ENCODE measurements at places on chromosomes 2 and 18.

- DNase-seq = no peak
Observed at GRCh38 chr2:55025082-55025481, 25.2 kb downstream of the RTN4 start.

DNA sequence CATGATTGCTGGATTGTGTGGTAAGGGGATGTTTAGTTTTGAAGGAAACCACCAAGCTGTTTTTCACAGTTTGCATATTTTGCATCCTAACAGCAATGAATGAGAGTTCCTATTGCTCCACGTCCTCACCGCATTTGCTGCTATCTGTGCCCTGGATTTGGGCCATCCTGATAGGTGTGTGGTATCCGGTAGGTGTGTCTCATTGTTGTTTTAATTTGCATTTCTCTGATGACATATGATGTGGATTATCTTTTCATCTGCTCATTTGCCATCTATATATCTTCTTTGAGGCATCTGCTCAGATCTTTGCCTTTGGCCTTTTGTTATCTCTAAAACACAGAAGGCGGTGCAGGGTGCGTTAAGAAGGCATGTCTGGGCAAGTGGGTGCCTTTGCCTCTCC, 73.3 kb downstream of the LONRF2 start:
- DNase-seq = no peak

- DNase-seq = no peak
Observed at GRCh38 chr2:129768036-129768386, 211.5 kb upstream of the RAB6C start.

GRCh38 chr2:68195096-68195495, 37.4 kb downstream of the PNO1 start:
- DNase-seq = no peak

- DNase-seq = no peak
Observed at GRCh38 chr18:42289526-42289925, 334.5 kb downstream of the PIK3C3 start.

DNA sequence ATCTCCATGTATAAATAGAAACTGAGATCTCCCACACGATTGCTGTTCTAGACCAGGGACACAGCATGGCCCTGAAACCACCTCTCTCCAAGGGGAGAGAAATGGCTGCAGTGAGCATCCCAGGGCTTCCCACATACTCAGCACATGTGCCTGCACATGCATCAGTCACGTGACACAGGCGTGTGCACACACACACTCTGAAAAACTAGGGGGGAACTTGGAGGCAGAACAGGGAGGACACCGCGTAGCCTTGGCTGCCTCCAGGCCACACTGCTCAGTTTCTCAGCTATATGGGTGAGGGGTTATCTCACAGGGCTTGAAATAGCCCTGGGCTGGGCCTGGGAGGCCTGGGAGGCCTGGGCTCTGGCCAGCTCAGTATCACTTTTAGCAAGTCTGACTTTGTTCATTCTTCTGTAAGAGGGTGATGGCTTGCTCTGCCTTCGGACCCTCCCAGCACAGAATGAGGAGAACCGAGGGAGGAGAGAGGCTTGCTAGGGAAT, 66.9 kb downstream of the EMX1 start:
- no peak for DNase-seq

- DNase-seq = no peak
Observed at GRCh38 chr2:160621748-160622147, 128.1 kb upstream of the RBMS1 start.

DNA sequence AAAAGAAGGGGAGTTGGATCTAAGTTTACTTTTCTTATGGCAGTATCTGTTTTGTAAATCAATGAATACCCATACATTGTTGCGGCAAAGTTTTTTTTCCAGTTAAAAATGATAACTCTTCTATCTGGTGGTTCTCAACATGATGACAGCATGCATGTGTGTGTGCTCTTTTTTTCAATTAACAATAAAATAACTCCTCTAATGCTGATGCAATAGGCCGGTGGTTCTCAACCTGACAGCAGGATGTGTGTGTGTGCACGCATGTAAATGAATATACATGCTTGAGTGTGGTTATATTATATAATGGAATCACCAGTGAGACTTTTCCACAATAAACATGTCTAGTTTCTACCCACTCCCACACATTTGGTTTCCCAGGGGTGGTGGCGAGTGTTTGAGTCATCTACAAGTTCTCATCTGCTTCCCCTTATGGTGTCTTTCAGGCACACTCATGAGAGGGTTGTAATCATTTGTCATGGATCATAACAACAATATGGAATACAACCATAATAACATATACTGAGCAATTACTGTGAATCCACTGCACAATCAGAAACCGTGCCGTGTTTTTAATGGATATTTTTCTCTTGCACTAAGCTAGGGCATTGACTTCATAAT, 31.2 kb downstream of the PARD3B start:
- DNase-seq = no peak

GRCh38 chr18:59576541-59577385, 120.5 kb downstream of the CCBE1 start:
- no peak for DNase-seq

GRCh38 chr2:58574873-58575272, 333.7 kb upstream of the FANCL start:
- no peak for DNase-seq

DNA sequence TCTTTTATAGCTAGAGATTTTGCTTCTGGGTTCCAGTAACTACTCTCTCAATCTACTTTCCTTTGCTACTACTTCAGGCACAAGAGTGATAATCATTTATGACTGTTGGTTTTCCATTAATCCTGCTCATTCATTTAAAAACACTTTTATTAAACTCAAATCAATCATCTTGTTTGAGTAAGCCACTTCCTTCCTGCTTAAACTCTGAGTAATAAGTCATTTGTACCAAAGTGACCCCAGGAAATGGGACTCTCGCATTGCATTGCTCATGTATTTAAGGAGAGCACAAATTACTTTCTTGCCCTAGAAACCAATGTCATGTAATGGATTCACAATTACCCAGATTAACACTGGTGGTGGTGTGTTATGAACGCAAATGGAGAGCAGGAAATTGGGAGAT, 270.7 kb upstream of the HNMT start:
- no peak for DNase-seq

- DNase-seq = no peak
Observed at GRCh38 chr18:54033052-54033451, 191.4 kb downstream of the MBD2 start.

DNA sequence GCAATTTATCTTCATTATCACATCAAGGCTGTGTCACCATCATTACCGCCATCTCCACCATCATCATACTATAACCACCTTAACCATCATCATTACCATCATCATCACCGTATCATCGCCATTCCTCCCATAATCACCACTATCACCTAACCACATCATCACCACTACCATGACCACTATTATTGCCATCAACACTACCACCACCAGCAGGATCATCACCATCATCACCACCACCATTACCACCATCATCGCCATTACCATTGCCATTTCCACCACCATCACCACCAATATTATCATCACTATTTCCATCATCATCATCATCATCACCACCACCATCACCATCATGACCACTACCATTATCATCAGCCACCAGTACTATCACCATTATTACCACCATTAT, 314.4 kb downstream of the CYP26B1 start:
- no peak for DNase-seq

DNA sequence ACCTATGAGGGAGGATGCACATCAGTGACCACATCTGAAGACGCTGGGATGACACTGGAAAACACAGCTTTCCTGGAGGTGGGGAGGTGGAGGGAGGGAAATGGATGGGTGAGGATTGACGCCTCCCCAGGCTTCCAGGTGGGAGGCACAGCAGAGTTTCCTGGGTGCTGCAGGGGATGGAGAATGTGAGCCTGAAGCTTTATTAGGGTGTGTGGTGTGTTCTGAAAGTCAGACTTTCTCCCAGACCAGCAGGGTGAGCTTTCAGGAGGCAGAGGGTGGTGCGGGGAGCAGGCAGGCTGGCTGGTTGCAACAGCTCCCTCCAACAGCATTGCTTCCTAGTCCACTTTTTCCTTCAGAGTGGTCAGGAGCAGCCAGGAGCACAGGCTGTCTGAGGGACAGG, 263.1 kb downstream of the CELF4 start:
- no peak for DNase-seq

- no peak for DNase-seq
Observed at GRCh38 chr18:56167366-56167765, 471.0 kb downstream of the TXNL1 start.

DNA sequence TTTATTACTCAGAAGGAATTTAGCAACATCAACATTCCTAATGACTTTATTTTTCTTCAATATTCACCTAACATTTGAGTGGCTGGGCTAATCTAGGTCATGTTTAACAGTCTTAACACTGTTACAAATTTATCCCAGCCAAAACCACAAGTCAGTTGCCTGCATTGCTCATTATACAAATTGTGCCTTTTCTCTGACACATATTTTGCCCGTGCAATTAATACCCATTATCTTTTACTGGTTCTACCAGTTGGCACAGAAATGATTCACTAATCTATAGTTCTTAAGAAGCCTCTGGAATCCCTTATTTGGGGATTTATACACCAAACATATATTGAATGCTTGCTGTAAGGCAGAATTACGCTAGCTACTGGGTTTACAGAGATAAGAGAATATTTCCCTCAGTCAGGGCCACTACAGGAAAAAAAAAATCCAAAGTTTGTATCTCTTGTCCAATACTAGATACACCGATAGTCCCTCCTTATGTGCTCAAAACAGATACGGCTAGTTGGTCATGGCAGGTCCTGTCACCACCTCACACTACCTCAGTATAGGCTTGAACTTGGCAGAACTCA, 46.3 kb downstream of the ZCCHC2 start:
- DNase-seq = no peak

DNA sequence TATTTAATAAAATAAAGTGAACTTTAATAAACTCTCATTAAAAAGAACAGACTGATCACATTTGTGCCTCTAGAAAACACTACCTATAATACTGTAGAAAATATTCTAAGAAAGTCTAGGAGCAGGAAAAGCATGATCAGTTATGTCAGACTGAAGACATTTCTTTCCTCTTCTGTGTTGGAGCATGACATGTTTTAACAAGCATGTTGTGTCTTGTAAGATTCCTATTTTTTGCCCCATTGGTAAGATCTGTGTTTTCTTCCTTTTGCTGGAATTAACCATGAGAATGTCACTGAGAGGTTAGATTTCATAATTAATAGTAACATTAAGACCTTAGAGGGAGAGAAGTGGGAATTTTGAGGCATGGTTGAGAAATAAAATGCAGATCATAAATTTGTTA, 27.7 kb downstream of the LAMA3 start:
- DNase-seq = no peak

GRCh38 chr18:79494936-79495335, 99.2 kb downstream of the NFATC1 start:
- DNase-seq = no peak

GRCh38 chr2:202133909-202134265, 60.8 kb downstream of the KIAA2012 start:
- no peak for DNase-seq

DNA sequence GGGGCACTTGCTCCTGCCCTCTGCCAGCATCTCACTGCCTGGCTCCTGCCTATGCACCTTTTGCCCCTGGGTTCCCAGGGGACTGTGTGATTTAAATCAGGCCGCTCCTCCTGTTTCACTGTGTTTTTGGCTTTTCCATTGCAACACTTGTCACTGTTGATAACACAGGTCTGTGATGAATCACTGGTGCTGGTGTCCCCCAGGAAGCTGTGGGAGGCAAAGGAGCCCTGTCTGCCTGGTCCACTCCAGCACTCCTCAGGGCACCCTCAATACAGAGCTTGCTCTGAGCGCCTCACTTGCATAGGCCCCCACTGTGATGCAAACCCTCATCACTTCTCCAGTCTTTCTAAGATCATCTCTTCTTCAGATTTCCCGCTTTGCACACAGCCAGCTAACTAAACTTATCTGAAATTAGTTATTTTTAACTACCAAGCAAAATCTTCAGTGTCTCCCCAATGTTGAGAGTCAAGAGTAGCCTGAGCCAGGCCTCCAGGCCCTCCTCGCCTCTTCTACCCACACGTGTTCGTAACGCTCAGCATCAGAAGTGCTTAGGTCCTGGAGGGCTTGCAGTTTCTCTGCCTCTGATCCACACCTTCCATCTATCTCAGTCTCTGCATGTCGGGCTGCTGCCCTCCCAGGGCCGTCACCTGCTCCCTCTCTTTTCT, 2.8 kb downstream of the TMEM18 start:
- DNase-seq = no peak

GRCh38 chr18:8722946-8723820, 17.8 kb downstream of the MTCL1 start:
- no peak for DNase-seq

DNA sequence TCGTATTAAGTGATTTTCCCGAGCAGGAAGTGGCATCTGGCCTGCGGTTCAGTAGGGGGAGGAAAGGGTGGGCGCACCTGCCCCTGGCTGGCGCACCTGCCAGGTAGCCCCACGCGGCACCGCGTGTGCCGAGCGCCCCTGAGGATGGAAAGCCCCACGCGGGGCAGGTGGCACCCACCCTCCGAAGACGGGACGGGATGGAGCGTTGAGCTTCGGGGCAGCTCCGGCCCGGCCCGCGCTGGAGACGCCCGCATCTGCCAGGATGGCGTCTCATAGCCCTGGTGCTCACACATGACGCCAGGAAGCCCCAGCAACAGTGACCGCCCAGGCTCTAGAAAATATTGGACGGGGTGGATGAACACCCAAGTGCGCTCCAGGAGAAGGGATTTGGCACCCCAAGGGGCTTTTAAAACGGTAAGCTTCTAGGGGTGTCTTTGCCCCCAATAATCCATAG, 2.5 kb upstream of the NFATC1 start:
- DNase-seq = no peak

GRCh38 chr2:186032102-186032738, 293.6 kb downstream of the FSIP2 start:
- DNase-seq = no peak

DNA sequence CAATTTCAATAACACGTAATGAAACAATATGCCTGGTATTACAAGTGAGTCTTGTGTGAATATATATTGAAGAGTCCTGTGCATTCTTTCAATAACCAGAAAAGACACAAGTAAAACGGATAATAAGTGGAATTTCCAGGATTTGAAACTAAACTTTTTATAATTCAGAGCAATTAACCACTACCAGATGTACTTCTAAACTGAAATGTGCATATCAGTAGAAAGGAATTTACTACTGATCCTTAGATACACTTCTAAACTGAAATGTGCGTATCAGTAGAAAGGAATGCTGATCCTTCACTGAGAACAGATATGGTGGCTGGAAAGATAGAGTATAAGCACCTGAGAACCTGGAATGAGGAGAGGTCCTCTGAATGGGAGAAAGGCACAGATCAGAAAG, 470.9 kb upstream of the SPHKAP start:
- DNase-seq = no peak

GRCh38 chr2:38947241-38948239, 57.9 kb downstream of the ARHGEF33 start:
- no peak for DNase-seq

- DNase-seq = no peak
Observed at GRCh38 chr2:37671009-37671815, at the start of gene CDC42EP3. Gene CDC42EP3 (minus strand): TSS chr2:37671642. CDS start chr2:37646587, 25,055 bp downstream.

- no peak for DNase-seq
Observed at GRCh38 chr2:37654932-37655841, 16.3 kb downstream of the CDC42EP3 start.

GRCh38 chr2:41965173-41965908, 82.5 kb upstream of the PKDCC start:
- DNase-seq = no peak

GRCh38 chr2:100411841-100412292, 5.6 kb downstream of the CHST10 start:
- DNase-seq = no peak

GRCh38 chr18:78984941-78985784, 5.5 kb downstream of the SALL3 start:
- DNase-seq = no peak
